H9 (cell line): ENCODE measurements at places on chromosomes 13 and 19.

DNA sequence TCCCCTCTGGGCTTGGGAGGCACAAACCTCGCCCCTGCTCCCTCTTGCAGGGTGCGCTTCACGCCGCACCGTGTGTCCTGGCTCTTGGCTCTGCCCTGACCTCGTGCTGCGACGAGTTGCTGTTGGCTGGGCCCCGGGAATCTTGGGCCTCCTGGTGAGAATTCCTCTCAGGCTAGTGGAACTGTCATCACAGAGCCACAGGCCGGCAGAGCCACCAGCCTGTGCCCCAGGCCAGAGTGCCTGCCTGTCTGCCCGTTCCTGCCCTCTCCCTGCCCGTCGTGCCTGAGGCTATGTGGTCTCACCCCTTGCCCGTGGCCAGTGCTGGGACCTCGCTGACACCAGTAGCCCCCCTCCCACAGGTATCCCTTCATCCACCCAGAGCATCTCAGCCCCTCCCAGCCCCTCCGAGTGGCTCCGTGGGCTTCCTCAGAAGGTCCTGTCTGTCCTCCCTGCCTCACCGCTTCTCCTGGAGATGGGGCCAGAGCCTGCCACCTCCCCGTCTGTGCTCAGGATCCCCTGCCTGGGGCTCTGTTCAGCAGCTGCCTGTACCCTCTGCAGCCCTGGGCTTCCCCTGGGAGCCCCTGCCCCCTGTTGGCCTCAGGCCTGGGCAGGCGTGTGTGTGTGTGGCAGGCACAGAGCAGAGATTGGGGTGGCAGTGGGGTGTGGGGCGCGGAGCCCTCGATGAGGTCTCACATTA lies 13.3 kb downstream of the NDUFB7 start:
- no peaks in the 10 kb centered on the region; the same call in 1 of the 2 replicates for H3K4me1 ChIP-seq
- H3K27ac ChIP-seq: no peak overlapping the region
- H3K36me3 ChIP-seq: no peaks in the 10 kb centered on the region
- no peak for DNase-seq

GRCh38 chr13:75174481-75174880 lies 307.5 kb downstream of the TBC1D4 start:
- H3K36me3 ChIP-seq: peaks cover 1% of the 10 kb centered on the region; the same call in 2 of the 3 replicates
- no peak for DNase-seq
- no peaks in the 10 kb centered on the region for H3K27me3 ChIP-seq

- no peaks in the 10 kb centered on the region for H3K27me3 ChIP-seq
- no peak overlapping the region for H3K4me3 ChIP-seq
- H3K4me1 ChIP-seq: no peaks in the 10 kb centered on the region
- DNase-seq: no peak
Observed at GRCh38 chr13:76461999-76462398, 424.2 kb downstream of the KCTD12 start.

DNA sequence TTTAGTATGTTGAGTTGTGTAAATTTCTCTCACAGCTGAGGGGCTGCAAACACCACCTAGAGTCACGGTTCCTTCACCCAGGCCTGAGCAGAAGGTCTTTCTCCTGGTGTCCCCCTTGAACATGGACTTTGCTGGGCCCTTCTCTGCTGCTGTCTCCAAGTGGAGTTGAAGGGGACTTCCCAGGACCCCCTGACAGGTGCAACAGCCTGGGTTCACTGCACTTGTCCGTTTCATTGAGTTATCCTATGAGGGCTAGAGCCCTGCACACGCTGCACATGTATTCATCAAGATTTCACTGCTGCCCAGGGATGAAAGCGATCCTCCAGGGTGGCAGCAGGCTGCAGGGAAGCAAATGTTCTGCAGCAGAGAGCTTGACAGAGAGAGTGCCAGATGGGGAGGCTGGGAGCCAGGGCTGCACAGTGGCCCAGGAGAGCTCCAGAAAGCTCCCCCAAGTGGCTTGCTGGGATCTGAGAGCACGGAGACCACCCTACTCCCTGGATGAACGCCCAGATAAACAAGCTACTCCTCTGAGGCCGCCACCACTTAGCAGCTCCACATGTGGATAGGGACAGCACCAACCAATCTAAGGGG lies 10.3 kb downstream of the TMEM272 start:
- no peak overlapping the region for H3K27ac ChIP-seq
- no peaks in the 10 kb centered on the region for H3K27me3 ChIP-seq
- H3K4me3 ChIP-seq: no peak overlapping the region
- no peaks in the 10 kb centered on the region for H3K36me3 ChIP-seq
- peak; percentile 21 for DNase-seq

DNA sequence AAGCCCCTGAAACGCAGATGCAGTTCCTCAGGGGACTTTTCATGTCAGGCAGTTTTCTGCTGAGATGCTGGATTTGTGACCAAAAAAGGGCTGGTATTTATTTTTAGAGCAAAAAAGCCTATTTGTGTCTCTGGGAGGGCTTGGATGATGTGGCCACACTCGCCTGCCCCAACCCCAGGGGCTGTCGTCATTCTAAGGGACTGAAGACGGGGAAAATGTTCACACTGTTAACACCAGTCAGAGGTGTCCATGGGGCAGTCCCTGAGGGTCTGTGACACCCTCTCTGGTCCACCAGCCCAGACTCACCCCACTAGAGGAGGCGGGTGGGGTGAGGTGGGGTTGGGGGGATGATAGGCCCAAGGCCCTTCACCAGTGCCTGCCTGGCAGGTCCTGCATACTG lies 15.9 kb upstream of the EPHX3 start:
- H3K27ac ChIP-seq: no peak overlapping the region
- H3K36me3 ChIP-seq: peaks cover 67% of the 10 kb centered on the region
- no peaks in the 10 kb centered on the region for H3K4me1 ChIP-seq
- no peak overlapping the region for H3K4me3 ChIP-seq

GRCh38 chr13:70812481-70812880 lies 704.2 kb upstream of the KLHL1 start:
- peaks cover 22% of the 10 kb centered on the region for H3K36me3 ChIP-seq
- no peak overlapping the region for H3K4me3 ChIP-seq
- no peak for DNase-seq

- no peaks in the 10 kb centered on the region for H3K27me3 ChIP-seq
- peaks cover 29% of the 10 kb centered on the region for H3K36me3 ChIP-seq
- peak within 1 kb of the TSS; percentile 88 for H3K27ac ChIP-seq
- no peaks in the 10 kb centered on the region; the same call in 1 of the 2 replicates for H3K4me1 ChIP-seq
- no peak within 1 kb of the TSS for H3K4me3 ChIP-seq
- peak; percentile 95 for DNase-seq
Observed at GRCh38 chr13:52652196-52652979, at the start of gene SUGT1. TSS of gene SUGT1 (plus strand) at chr13:52652836. CDS start at chr13:52652921, 85 bp downstream.

DNA sequence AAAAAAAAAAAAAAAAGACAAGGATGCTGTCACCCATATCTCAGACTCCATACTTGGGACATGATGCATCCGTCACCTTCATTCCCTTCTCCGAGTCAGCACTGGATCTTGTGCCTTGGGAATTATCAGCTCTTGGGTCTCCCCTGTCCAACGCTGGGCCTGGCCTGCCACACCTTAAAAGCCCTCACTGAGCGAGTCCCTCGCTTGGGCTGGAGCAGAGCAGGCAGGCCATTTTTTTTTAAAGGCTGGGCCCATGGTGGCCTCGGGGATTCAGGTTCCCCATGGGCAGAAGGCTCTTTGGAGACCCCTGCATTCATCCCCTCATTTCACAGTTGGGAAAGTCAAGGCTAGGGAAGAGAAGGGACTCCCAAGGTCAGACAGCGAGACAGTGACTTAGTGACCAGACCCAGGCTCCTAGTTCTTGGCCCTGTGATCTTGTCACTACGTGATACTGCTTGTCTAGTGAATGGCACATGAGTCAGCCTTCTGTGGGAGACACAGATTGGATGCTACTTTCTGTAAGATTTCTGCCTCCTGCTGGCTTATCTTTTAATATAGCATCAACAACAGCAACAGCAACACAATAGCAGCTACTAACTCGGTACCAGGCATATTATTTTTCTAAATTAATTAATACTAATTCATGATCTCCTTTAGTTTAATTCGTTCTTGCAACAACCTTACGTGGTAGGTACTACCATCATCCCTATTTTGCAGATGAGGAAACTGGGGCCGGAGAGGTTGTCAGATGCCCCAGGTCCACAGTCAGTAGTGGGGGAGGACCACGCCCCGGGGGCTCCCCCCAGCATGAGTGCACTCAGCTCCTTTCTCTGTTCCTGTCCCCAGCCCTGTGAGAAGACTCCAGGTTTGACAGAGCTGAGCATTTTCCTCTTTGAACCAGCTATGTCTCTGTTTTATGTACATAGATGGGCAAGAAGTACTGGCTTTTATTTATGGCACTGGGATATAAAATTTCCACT lies 27.4 kb upstream of the ZNF536 start:
- no peak for DNase-seq
- H3K4me3 ChIP-seq: no peak overlapping the region
- H3K36me3 ChIP-seq: no peaks in the 10 kb centered on the region
- H3K27me3 ChIP-seq: no peaks in the 10 kb centered on the region
- 0 out of 2 replicates have a peak, but pooled peaks cover 2% of the 10 kb centered on the region for H3K4me1 ChIP-seq

DNA sequence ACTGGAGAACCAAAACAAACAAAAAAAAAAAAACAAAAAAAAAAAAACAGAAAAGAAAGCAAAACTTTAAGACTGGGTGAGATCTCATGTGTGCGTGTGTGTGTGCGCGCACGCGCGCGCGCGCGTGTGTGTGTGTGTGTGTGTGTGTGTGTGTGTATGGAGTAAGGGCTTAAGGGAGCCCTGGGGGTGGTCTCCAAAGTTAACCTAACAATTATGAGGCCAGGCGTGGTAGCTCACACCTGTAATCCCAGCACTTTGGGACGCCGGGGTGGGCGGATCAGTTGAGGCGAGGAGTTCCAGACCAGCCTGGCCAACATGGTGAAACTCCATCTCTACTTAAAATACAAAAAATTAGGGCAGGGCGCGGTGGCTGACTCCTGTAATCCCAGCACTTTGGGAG lies 46.7 kb downstream of the CYP4F22 start:
- no peak overlapping the region; the same call in 2 of the 3 replicates for H3K4me3 ChIP-seq
- peaks cover 3% of the 10 kb centered on the region; the same call in 1 of the 2 replicates for H3K36me3 ChIP-seq
- no peak overlapping the region for H3K27ac ChIP-seq
- DNase-seq: no peak
- no peaks in the 10 kb centered on the region for H3K4me1 ChIP-seq
- no peaks in the 10 kb centered on the region for H3K27me3 ChIP-seq

DNA sequence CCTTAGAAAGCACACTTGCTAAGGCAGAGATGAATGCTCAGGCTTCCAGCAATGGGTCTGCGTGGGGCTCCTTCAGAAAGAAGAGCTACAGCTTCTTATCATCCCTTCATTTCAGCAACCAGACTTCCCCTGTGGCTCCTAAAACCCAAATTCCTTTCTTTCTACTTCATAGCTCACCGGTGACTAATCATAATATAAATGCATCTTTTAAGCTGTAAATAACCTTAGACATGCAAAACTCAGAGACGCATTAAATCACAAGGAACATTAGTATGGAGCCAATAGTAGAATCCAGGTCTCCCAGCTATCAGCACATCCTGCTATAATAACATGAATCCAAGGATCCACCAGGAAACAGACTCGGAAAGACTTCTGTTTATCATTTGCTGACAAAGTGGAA lies 375.6 kb downstream of the COG6 start:
- H3K4me3 ChIP-seq: no peak overlapping the region
- peaks cover 4% of the 10 kb centered on the region; the same call in 1 of the 2 replicates for H3K4me1 ChIP-seq
- no peak for DNase-seq
- no peaks in the 10 kb centered on the region for H3K27me3 ChIP-seq
- no peak overlapping the region for H3K27ac ChIP-seq

GRCh38 chr19:31121501-31121900 lies 227.7 kb downstream of the TSHZ3 start:
- H3K4me3 ChIP-seq: no peak overlapping the region
- H3K27ac ChIP-seq: no peak overlapping the region
- no peaks in the 10 kb centered on the region for H3K27me3 ChIP-seq

DNA sequence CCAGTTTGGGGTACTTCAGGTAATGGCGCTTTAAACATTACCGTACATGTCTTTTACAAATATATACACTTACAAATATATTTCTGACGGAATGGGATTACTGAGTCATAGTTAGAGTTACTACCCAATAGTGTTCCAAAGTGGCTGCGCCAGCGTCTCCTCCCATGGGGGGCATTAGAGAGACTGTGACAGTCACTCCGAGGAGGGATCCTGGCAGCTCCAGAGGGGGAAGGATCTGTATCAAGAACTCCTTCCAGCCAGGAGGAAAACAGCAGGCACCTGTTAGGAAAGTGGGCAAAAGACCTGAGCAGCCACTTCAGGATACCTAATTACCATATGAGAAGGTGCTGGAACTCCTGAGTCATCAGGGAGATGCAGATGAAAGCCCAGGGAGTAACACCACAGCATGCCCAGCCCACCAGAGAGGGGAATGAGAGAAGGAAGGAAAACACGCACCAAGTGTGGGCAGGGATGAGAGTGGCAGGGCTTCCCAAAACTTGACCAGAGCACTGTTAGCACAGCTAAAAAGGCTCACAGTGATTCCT lies 52.9 kb downstream of the SLC7A9 start:
- H3K36me3 ChIP-seq: no peaks in the 10 kb centered on the region
- H3K4me3 ChIP-seq: no peak overlapping the region
- H3K4me1 ChIP-seq: no peaks in the 10 kb centered on the region
- DNase-seq: peak; percentile 53
- no peaks in the 10 kb centered on the region for H3K27me3 ChIP-seq

- no peaks in the 10 kb centered on the region for H3K27me3 ChIP-seq
- no peaks in the 10 kb centered on the region for H3K36me3 ChIP-seq
- H3K4me1 ChIP-seq: peaks cover 2% of the 10 kb centered on the region; the same call in 1 of the 2 replicates
- no peak for DNase-seq
Observed at GRCh38 chr13:63124863-63125262, 1709.2 kb upstream of the PCDH20 start.

DNA sequence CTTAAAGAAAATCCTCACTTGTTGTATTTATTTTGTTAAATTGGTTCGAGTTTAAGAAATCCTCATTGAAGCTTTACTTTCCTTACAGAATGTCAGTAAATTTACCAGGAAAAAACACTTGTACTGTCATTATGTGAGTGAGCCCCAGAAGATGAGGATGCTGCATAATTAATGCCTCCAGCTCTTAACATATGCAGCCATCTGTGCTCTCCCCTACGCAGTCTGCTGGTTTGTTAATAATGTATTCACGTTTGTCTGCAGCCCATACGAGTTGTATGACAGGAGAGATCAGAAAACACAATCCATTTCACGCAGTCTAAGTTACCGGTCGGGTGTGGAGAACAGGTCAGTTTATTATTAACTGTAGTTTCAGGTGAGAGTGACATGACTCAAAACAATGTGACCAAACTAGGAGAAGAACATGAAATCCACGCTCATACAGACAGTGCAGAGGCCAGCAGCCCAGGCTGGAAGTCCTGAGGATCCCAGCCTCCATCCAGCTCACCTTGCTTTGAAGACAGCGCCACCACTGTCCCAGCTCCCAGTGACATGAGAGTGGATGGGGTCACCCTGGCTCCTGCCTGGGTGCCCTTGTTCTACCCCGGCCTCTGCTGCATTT lies 19.8 kb upstream of the ATP11A start:
- peak; percentile 36 for DNase-seq
- no peaks in the 10 kb centered on the region for H3K27me3 ChIP-seq

- H3K4me3 ChIP-seq: peak overlapping the region; percentile 89
- no peaks in the 10 kb centered on the region for H3K27me3 ChIP-seq
- H3K36me3 ChIP-seq: peaks cover 1% of the 10 kb centered on the region; the same call in 2 of the 3 replicates
- H3K27ac ChIP-seq: no peak overlapping the region
- no peak for DNase-seq
Observed at GRCh38 chr13:46796129-46796514, 839 bp downstream of the ESD start.
